Stimulated activated CD4-positive, alpha-beta T cell treated with anti-CD3 and anti-CD28 coated beads, Interleukin-1b, Interleukin-23, amount 100 ng/mL, for 1 hour (primary cell): ENCODE measurements at places on chromosomes 4 and X.

DNA sequence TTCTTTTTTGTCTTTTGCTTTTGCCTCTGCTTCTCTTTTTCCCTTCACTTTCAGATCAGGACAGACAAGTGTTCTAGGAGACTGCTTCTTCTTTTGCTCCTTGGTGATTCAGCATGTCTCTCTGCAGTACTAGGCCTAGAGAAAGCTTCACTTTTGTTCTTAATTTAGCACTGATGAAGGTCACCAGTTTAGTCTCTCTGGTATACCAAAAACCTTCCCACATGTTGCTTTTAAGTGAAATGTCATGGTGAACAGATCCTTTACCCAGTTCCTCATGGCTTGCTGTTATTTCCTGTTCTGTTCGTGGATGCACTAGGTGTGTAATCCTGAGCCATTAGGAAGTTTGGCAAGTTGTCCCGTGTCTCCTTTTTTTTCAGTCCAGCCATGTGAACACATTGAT lies 53.3 kb downstream of the NBDY start:
- DNase-seq: no peak

DNA sequence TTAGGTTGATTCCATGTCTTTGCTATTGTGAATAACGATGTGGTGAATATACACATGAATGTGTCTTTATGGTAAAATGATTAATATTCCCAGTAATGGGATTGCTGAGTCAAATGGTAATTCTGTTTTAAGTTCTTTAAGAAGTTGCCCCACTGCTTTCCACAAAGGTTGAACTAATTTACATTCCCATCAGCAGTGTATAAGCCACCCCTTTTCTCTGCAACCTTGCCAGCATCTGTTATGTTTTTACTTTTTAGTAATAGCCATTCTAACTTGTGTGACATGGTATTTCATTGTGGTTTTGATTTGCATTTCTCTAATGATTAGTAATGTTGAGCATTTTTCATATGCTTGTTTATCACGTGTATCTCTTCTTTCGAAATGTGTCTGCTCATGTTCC lies 503.3 kb downstream of the PCDH18 start:
- no peak for DNase-seq

- DNase-seq: no peak
Measured at GRCh38 chr4:166846939-166847338, 387.4 kb downstream of the SPOCK3 start.

GRCh38 chr4:145019346-145019745 lies 78.7 kb downstream of the ANAPC10 start:
- no peak for DNase-seq

- no peak for DNase-seq
Measured at GRCh38 chr4:140856621-140857062, 100.5 kb upstream of the TBC1D9 start.
